ENCODE measurements at places on chromosomes 4 and X.

DNA sequence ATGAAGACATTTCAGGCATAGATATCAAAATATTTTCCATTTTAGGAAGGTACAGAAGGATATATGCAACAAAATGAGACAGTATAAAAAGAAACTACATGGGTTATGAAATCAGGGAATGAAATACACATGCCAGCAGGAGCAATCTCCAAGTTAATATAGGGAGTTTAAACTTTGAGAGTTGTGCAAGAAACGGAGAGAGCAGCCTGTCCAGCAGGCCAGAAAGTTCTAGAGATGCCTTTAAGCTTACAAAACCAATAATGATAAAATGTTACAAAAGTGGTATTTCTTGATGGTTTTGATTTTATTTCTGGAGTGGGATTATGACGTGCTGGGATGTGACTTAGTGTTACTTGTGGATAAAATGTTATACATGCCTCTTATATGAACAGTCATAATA lies 2047.9 kb downstream of the ARAP2 start:
- DNase-seq: no peak

GRCh38 chrX:30224536-30224935 lies 5.9 kb upstream of the MAGEB3 start:
- no peak for DNase-seq

- no peak for DNase-seq
Measured at GRCh38 chrX:104641176-104641575, 75.2 kb downstream of the IL1RAPL2 start.

DNA sequence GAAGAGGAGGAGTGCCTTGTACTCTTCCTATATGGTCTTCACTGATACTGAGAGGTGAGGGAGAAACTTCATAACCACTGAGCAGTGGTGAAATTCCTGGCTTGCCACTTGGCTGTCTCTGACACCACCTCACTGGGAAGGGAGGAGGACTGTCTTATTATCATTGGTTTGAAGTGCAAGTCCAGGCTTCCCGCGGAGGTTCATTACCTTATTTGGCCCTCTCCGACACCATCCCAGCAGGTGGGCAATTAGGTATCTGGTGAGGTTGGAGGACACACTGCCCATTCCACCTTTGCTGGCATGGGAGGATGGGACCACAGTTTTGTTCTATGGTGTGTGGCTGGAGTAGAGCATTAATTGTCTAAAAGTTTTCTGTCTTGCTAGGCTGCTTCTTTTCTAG lies 206.1 kb downstream of the LHFPL1 start:
- DNase-seq: no peak

Data from osteocyte (in vitro differentiated cells).